ENCODE measurements at places on chromosomes 6 and 20.
A peak's percentile ranks its signal among the peaks of the same experiment; 100 is the strongest.

DNA sequence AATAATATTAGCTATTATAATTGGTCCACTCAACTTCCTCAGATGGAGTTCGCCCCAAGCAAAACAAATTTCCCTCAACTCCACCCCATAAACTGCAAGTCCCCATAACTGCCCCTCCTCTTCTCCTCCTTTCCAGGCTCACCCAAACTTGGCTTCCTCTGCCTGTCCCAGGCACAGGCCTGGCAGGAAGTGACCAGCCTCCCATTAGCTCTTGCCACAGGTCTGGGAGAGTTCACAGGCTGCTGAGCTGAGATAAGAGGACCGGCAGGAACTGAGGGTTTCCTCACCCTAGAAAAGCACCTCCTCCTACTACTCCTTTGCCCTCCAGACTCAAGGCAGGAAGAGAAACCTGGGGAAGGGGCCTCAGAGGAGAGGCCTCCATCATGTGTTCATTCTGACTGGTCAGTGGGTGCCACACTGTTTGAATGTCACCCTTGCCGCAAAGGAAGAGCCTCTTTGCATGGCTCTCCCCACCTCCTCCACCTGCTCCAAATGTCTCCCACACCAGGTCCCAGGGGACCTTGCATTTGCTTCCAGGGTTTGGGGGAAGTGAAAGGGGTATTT is 24.5 kb upstream of the SMIM29 start:
- DNase-seq = peak; percentile 60

DNA sequence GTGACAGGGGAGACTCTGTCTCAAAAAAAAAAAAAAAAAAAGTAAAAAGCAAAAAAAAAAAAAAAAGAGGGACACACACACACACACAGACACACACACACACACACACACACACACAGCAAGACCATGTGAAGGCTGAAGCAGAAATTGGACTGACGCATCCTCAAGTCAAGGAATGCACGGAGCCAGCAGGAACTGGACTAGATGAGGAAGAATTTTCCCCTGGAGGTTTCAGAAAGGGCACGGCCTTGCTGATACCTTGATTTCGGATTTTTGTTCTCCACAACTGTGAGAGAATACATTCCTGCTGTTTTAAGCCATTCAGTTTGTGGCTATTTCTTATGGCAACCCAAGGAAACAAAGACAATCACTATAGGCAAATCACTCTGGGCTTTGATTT is 176.9 kb upstream of the SALL4 start:
- DNase-seq = peak; percentile 75

DNA sequence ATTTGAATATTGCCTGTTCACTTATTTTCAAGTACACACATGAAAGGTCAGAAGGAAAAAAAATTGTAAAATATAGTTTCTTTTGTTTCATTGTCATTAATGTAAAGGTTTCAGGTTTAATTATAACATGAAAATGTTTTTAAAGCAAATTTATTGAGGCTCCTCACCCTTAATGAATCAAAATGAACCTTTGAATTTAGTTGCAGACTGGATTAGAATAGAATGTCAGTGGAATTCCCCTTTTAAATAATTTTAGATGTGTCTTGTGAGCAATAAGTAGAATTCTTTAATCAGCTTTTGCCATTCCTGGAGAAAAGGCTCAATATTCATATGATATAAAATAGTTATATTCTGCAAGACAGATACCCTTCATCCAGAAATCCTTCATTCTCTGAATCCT is 70.7 kb upstream of the SMIM8 start:
- no peak for DNase-seq

DNA sequence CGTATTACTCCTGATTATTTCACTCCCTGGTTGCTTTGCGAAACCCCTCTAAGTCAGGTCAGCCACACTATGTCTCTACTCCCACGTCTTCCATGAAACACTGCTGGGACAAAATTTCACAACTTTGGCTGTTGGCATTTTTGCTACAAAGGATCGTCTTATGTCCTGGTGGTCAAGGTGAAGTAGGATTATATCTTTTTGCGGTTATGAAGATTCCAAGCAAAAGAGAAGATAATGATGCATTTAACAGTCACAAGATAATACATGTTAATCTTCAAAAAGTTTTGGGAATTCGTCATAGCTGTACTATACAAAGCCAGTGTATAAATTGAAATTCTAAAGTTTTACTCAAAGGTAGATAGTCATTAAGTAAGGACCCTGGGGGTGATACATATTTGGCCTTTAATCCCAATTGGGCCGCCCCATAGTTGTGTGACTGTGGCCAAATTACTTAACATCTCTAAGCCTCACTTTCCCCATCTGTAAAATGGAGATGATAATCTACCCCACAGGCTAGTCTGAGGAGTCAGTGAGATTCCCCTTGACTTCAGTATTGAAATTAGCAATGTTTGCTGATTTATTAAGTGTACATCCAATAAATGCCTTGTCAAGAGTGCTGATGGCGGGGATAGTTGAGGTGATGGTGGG is 212.1 kb downstream of the ARID1B start:
- no peak for DNase-seq

Measured in choroid plexus epithelial cell (primary cell).